ENCODE measurements at places on chromosomes 6 and 20.
A peak's percentile ranks its signal among the peaks of the same experiment; 100 is the strongest.

DNA sequence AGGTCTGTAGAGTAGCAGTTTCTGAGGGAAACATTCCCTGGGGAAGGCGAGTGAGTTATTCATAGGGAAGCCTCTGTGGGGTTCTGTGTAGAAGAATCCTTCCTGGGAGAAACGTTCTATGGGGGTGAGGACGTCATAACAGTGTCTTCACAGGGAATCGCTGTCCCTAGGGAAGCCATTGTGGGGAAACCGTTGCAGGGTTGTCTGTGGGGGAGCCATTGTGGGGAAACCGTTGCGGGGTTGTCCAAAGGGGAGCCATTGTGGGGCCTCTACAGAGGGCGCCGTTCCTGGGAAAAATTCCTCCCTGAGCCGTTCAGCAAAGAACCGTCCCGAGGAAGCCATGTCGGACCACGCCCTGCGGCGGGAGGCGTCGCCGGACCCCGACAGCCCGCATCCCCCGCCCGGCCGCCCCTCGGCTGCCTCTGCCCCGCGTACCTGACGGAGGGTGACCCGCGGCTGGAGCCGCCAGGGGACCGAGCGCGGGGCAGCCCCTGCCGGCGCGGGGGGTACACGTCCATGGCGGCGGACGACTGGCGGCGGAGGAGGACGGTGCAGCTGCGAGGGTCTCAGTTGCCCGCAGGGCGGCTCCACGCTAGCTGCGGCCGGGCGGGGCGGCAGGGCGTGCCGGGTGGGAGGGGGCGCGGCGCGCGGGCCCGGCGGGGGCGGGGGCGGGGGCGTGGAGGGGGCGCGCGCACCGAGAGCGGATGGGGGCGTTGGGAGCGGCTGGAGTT is at the start of gene DNAAF9:
TSS of gene DNAAF9 (minus strand) at position 630 of the 731 bp plus-strand sequence. CDS start at position 518, 112 bp downstream.
- peak; percentile 6 for DNase-seq

GRCh38 chr20:58650181-58650775 is 805 bp upstream of the STX16 start:
- no peak for DNase-seq

GRCh38 chr6:137878486-137879285 is 11.6 kb downstream of the TNFAIP3 start:
- DNase-seq = no peak

DNA sequence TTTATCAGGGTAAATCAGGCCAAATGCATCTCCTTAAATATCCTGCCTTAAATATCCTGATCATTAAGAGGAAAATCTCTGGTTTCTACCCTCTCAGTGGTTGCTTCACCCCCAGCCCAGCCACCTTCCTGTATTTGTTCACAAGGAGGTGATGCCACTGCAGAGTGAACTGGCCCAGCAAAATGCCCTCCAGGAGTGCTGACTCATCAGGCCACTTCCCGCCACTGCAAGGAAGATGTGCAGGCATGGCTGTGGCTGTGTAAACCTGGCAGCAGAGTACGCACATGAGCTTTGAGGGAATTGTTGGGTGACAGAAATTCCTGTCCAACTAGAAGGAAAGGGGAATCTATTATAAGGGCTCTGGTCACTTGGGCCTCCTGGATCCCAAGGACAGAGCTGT is 13.8 kb downstream of the NQO2 start:
- DNase-seq = no peak

- no peak for DNase-seq
Observed at GRCh38 chr6:148080315-148080714, 262.3 kb upstream of the SASH1 start.

- no peak for DNase-seq
Observed at GRCh38 chr20:18801516-18801915, 12.1 kb upstream of the SCP2D1 start.

- no peak for DNase-seq
Observed at GRCh38 chr20:6700563-6701329, 66.7 kb upstream of the BMP2 start.

DNA sequence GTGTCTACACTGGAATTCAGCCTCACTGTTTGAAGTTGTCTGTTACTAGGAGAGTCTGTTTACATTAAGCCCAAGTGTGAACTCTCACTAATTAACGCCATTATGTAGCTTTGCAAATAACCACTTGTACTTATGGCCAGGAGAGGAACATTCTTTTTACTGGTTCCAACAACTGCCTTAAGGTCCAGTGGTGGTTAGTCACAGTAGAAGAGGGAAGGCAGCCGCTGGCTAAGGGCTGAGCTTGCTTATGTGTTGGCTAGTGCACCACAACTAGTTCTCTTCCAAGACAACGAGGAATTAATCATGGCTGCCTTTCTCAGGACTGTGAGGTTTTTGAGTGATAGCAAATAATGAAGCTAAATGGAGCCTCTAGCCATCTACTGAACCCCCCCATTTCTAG is 14.9 kb upstream of the SLC22A23 start:
- DNase-seq = peak; percentile 22

GRCh38 chr6:153117986-153118879 is 12.8 kb downstream of the RGS17 start:
- no peak for DNase-seq

GRCh38 chr20:51176876-51177275 is 154.0 kb upstream of the KCNG1 start:
- DNase-seq = no peak

DNA sequence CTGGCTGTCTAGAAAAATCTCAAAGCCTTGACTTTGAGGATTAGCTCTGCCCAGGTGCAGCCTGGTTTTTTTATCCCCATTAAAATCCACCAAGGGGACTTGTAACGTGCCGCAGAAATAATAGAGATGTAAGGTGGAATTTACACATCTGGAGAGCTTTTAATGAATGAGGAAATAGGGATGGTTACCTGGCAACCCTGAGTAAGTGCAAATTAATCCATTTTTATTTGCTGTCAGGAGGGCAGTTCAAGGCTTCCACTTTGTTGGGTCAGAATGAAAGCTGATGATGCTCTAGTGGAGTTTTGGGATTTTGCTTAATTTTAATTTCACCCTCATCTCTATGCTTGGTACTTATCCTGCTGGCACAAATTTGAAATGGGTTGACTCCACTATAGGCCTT is 163.4 kb upstream of the CEP162 start:
- DNase-seq = no peak

- no peak for DNase-seq
Observed at GRCh38 chr20:17473659-17474058, 57.5 kb downstream of the BFSP1 start.

GRCh38 chr20:25230166-25230831 is 17.6 kb upstream of the PYGB start:
- no peak for DNase-seq

- DNase-seq = no peak
Observed at GRCh38 chr6:84524636-84525035, 239.8 kb downstream of the TBX18 start.

Data from NCI-H1417 treated with DMSO at 0.1 percent for 48 hours (cell line).